ENCODE measurements at places on chromosomes 11 and 22.
A peak's percentile ranks its signal among the peaks of the same experiment; 100 is the strongest.

DNA sequence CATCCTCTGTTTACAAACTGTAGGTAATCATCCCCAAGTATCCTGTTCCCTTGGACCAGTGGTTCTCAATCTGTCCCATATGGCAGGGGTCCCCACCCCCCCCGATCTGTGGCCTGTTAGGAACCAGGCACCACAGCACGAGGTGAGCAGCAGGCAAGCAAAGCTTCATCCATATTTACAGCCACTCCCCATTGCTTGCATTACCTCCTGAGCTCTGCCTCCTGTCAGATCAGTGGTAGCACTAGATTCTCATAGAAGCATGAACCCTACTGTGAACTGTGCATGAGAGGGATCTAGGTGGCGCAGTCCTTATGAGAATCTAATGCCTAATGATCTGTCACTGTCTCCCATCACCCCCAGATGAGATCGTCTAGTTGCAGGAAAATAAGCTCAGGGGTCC lies 33.4 kb upstream of the EIF3M start:
- peak; percentile 3 for DNase-seq

DNA sequence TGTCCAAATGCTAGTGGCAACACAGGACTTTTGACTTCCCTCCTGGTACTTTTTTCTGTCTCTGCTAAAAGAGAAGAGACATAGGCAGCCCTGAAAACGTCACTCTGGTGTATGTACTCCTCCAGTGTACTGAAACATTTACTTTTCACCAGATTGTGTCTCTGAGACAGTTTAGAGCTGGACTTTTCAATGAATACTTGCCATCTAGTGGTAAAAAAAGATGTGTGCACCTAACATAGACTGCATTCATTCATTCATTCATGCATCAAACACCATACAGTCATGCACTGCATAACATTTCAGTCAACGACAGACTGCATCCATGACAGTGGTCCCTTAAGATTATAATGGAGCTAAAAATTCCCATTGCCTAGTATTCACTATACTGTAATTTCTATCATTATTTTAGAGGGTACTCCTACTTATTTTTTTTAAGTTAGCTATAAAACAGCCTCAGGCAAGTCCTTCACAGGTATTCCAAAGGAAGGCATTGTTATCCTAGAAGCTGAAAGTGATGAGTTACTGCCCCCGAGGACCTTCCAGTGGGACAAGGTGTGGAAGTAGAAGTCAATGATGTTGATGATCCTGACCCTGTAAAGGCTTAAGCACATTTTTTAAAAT lies 186.2 kb downstream of the SPON1 start:
- peak; percentile 59 for DNase-seq

- DNase-seq, result no peak
These were observed 893.7 kb downstream of the FAM181B start for GRCh38 chr11:81839976-81840375.

DNA sequence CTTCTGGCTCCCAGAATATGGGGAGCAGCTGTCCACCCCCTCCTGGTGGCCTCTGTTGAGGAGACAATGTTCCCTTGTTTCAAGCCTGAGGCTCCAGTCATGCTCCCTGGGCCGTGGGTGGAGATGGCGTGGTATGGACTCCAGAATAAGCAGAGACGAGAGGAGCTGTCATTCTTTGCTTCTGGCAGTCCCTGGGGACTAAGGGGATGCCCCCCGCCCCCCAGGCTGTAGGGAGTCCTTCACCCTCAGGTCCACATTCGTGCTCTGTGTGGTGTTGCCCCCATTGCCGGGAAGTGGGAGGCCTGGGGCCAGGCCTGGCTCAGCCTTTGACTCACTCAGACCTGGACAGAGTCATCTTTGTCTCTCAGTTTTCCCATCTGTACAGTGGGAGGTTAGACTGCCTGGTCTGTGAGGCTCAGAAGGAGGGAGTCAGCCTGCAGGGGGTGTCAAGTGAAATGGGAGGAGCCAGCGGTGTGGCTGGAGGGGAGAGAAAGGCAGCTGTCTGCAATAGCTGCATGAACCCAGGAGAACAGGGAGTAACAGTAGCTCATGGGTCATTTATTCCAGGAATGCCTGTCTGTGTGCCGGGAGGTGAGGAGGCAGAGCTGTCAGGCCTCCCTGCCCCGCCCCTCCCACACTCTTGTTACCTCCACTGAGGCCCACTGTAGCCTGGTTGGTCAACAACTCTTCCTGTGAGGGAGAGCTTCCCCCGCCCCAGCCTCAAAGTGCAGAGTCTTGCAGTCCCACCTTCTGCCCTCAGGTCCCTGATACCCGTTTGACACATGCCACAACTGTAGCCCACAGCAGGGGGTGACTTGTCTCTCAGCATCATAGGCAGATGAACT lies 6.3 kb downstream of the ARHGEF17 start:
- DNase-seq, result peak; percentile 60

DNA sequence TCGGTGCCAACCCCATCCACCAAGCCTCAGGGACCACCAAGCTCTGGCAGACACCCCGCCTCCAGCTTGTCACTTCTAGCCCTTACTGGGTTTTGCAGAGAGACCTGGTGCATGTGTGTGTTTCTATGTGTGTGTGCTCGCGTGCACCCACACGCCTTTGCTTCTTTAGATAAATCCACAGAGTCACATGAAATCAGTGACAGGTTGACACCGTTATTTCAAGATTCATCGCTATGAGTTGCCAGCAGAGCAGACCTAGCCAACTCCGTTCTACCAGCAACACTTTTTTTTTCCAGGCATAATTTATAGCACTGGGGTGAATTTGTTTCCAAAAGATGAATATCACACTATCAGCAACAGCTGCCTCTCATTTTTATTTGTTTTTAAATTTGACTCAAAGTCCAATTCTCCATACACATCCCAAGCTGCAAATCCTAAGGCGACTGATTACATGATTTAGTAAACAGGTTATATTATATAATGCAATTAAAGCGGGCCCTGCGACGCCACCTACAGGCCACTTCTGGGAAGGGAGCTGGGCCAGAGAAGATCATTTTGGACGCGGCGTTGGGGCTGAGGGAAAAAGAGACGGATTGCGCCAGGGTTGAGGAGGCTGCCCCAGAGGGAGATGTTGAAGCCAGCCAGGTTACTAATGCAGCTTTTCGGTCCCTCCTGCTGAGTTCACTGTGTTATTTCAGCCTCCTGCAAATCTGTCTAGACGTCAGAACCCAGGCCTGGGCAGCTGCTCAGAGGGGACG lies 150.5 kb downstream of the FEZ1 start:
- peak; percentile 82 for DNase-seq

DNA sequence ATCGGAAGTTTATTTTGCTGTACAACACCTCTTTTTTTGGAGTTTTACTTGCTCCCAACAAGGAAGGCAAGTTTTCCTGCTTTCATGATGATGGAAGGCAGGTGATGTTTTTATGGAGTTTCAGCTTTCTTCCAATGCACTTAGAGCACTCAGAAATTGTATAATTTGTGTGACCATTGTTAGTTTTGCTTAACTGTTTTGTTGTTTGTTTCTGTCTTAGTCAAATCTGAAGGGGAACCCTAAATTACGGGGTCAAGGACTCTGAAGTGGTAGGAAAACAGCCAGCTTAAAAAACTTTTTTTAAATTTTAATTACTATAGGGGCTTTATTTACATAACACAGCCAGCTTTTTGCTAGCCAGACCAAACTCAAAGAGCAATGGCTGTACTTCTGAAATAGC lies 14.7 kb downstream of the APOL6 start:
- DNase-seq, result no peak

DNA sequence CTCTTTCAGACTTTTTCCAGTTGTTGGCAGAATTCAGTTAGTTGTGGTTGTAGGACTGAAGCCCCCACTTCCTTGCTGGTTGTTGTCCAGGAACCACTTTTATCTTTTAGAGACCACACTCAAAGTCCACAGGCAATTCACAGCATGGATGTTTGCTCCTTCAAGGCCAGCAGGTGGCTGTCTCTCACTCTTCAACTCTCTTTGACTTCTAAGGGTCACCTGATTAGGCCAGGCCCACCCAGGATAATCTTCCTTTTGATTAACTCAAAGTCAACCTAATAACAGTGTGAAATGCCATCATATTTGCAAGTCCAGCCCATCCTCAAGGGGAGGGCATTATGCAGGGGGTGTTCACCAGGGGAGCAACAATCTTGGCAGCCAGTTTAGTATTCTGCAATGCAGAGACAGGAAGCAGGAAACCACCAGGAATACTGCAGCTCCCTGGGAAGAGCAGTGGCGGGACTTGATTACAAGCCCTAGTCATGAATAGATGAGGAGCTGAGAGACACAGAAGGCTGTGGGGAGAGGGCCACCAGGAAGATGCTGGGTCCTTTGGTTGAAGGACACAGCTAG lies 52.4 kb downstream of the LRRC74B start:
- DNase-seq, result peak; percentile 28

DNA sequence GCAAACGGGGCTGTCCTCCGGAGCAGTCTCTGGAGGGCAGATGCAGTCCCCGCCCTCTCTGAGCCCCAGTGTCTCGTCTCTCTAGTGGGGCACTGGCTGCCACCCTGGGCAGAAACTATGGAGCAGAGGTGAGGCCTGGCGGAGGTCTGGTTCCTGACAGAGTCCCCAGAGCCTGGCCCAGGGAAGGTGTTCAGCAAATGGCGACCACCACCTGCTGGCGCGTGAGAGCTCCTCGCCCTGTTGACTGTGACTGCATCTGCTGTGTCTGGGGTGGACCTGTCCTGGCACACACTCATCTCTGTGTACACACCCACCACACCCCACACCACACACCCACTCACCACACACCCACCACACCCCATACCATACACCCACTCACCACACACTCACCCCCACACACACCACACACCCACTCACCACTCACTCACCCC lies 18.3 kb upstream of the TTLL12 start:
- DNase-seq, result no peak

GRCh38 chr11:33044285-33044756 lies 4.9 kb downstream of the TCP11L1 start:
- no peak for DNase-seq

DNA sequence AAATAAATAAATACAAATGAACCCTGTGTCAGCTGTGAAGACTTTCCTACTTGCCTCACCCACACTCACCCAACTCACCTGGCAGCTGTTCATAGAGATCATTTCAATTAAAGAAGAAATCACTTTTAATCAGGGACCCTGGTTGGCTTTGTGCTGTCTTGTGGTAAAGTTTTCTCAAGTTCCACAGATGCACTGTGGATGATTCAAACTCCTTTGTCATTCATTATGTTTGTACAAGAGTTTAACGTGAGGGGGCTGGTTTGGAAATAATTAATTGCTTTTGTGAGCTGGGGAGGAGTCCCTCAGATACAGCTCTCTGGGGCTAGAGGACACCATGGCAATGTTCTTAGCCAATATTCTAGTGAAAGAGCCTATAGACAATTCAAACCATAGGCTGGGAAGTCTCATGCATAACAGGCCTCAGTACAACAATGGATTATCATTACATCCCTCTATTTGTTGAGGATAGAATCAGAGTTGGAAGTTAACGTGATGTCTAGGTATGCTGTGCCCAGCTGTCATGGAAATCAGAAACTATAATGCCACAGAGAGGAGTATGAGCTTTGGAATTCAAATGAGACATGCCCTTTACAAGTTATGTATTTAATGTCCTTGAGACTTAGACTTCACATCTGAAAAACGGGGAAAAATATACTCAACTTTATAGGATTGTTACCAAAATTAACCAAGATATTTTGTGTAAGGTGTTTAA lies 698.5 kb downstream of the KCNA4 start:
- DNase-seq, result no peak

DNA sequence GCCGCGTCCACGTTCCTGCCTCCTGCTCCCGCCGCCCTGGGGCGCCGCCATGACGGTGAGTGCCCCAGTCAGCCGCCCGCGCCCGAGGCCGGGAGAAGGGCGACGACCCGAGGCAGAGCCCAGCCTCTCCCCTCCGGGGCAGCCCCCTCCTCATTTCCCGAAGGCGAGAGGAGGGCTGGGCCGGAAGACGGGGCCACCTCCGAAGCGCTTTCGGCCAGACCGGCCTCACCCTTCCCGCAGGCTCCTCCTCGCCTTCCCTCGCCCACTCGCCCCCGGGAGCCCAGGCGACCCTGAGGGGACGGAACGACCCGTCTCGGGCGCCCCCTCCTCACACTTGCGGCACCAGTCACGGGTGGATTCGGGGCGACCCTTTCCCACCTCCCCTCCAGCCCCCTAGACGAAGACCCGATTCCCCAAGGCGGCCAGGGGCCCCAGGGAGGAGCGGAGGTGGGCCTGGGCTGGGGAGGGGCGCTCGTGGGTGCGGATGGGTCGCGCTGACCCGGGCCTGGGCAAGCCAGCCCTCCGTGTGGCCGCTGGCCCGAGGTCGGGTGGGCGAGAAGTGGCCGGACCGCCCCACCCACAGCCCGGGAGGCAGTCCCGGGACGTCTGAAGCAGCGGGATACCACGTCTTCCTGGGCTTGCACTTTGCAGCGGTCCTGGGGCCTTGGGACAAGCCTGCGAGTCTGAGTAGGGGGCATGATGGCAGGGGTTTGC lies 49.7 kb downstream of the TRIOBP start:
- DNase-seq, result no peak

DNA sequence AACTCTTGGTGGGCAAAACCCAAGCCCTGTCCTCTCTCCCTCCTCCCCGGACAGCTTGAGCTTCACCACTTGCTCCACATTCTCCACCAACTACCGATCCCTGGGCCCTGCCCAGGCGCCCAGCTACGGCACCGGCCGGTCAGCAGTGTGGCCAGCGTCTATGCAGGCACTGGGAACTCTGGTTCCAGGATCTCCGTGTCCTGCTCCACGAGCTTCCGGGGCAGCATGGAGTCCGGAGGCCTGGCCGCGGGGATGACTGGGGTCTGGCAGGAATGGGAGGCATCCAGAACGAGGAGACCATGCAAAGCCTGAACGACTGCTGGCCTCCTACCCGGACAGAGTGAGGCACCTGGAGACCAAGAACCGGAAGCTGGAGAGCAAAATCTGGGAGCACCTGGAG lies 68.9 kb upstream of the RTL6 start:
- no peak for DNase-seq

DNA sequence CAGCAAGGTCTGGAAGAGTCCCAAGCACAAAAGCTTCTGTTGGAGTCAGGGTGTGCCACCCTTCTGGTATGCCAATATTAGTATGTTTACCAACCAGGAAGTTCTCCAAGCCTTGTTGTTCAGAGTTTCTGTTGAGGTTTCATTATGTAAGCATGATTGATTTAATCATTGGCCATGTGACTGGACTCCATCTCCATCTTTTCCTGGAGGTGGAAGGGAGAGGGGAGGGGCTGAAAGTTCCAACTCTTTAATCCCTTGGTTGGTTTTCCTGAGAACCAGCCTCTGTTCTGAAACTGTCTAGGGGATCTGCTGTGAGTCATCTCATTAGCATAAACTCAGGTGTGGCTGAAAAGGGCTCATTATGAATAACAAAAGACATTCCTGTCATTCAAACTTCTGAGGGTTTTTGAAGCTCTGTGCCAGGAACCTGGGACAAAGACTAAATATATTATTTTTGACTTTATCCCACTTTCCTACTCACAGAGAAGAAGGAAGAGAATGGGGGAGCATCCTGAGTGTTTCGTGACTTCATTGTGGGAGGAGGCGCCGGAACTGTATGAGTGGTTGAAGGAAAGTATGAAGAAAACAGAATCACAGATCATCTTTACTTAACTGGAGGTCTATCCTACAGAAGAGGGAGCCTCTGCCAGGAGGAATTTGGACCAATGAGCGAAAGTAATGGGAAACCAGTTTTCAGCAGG lies 138.2 kb downstream of the NECTIN1 start:
- peak; percentile 12 for DNase-seq

Measured in NCI-H82 (cell line).